ENCODE measurements at places on chromosomes 3 and 15. TPM values are rescaled to one million over a fixed set of nuclear protein-coding genes. Genes with fewer than 3 reads are reported as not detected.
A peak's percentile ranks its signal among the peaks of the same experiment; 100 is the strongest.

GRCh38 chr15:71844916-71845315, 34.6 kb downstream of the NR2E3 start:
- H3K4me1 ChIP-seq, result no peaks in the 10 kb centered on the region
- no peak overlapping the region for H3K27ac ChIP-seq
- peaks cover 13% of the 10 kb centered on the region for H3K36me3 ChIP-seq
- DNase-seq, result no peak
- no peaks in the 10 kb centered on the region for H3K27me3 ChIP-seq

GRCh38 chr3:135895106-135895733, 70.3 kb upstream of the PPP2R3A start:
- H3K27ac ChIP-seq, result peak overlapping the region; percentile 1
- no peaks in the 10 kb centered on the region for H3K36me3 ChIP-seq
- H3K4me1 ChIP-seq, result peaks cover 14% of the 10 kb centered on the region
- DNase-seq, result peak; percentile 59

- peak overlapping the region; percentile 95 for H3K27ac ChIP-seq
- peaks cover 13% of the 10 kb centered on the region for H3K36me3 ChIP-seq
- peaks cover 21% of the 10 kb centered on the region for H3K4me1 ChIP-seq
- H3K27me3 ChIP-seq, result no peaks in the 10 kb centered on the region
- no peak for DNase-seq
Measured at GRCh38 chr15:74906067-74906449, 593 bp downstream of the FAM219B start.

DNA sequence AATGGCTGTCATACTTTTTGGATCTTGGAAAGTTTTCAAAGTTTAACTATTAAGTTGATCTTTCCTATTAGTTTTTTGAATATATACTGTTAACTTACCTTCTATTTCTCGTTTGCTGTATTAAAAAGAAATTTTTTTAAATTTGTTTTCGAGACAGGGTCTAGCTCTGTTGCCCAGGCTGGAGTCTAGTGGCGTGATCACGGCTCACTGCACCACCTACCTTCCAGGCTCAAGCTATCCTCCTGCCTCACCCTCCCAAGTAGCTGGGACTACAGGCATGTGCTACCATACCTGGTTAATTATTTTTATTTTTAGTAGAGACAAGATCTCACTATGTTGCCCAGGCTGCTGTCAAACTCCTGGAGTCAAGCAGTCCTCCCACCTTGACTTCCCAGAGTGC, 4.6 kb downstream of the KNL1 start:
- no peaks in the 10 kb centered on the region for H3K27me3 ChIP-seq
- H3K4me3 ChIP-seq, result no peak overlapping the region
- H3K4me1 ChIP-seq, result peaks cover 7% of the 10 kb centered on the region
- no peak overlapping the region for H3K27ac ChIP-seq

DNA sequence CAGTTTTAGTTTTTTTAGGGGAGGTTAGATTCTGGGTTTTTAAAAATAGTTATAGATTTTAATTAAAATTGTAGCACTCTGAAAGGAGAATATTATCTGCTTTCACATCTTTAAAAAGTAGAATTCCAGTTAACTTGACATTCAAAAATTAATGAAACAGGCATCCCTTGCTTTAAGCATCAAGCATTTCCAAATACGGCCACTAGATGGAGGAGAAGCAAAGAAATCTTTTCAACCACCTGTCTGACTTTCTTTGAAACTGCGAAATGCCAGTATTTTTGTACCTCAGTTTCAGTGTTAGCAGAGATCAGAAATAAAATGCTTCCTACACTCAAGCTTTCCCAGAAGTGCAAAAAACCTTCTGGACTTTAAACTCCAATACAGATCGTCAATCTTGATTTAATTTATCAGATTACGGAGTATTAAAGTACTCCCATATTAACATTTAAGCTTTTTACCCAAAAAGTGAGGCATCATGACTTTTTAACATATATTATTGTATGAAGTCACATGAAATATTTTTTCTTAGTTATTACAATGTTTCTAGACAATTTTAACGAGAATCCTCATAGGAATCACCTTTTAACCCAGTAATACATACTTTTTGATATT, 153.3 kb downstream of the P3H2 start:
- no peaks in the 10 kb centered on the region for H3K36me3 ChIP-seq
- no peak overlapping the region for H3K4me3 ChIP-seq
- peaks cover 5% of the 10 kb centered on the region for H3K27me3 ChIP-seq
- peak; percentile 16 for DNase-seq
- no peaks in the 10 kb centered on the region for H3K4me1 ChIP-seq

DNA sequence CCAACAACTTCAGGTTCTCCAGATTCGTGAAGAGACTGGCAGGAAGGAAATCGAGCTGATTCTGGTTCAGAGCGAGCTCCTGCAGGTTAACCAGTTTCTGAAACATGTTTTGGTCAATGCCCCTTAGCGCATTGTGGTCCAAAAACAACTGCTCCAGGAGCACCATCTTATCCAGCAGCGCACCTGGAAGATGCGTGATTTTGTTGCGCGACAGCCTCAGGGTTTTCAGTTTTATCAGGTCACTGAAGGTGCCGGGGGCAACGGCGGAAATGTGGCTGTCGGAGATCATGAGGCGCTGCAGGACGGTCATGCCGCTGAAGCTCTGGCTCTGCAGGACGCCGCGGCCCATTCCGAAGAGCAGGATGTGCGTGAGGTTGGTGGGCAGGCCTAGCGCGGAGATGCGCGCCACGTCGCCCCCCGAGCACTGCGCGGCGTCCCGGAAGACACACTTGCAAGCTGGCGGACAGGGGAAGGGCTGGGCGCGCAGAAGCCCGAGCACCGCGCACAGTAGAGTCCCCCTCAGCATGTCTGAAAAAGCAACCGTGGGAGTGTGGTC, 1.2 kb downstream of the GP5 start:
- no peak for DNase-seq
- no peak overlapping the region for H3K4me3 ChIP-seq
- H3K36me3 ChIP-seq, result peaks cover 1% of the 10 kb centered on the region
- peaks cover 6% of the 10 kb centered on the region for H3K4me1 ChIP-seq
- no peak overlapping the region for H3K27ac ChIP-seq

DNA sequence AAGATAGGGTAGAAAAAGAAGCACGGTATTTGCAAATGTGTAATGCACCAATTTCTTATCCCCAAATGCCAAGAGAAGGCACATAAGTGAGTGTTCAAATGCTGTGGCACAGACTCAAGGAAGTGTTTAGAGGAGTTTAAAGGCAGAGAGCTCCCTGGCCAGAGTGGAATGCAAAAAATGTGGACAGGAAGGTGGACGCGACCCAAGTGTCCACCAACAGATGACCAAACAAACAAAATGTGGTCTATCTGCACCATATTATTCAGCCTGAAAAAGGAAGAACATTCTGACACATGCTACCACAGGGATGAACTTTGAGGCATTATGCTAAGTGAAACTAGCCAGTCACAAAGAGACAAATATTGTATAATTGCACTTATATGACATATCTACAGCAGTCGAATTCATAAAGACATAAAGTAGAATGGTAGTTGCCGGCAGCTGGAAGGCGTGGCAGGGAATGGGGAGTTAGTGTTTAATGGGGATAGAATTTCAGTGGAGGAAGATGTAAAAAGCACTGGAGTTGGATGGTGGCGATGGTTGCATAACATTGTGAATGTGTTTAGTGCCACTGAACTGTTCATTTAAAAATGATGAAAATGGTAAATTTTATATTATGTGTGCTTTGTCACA, 126.6 kb downstream of the SRGAP3 start:
- DNase-seq, result no peak
- peaks cover 15% of the 10 kb centered on the region for H3K4me1 ChIP-seq
- H3K4me3 ChIP-seq, result no peak overlapping the region
- no peak overlapping the region for H3K27ac ChIP-seq
- H3K36me3 ChIP-seq, result peaks cover 7% of the 10 kb centered on the region
- H3K27me3 ChIP-seq, result peaks cover 12% of the 10 kb centered on the region

DNA sequence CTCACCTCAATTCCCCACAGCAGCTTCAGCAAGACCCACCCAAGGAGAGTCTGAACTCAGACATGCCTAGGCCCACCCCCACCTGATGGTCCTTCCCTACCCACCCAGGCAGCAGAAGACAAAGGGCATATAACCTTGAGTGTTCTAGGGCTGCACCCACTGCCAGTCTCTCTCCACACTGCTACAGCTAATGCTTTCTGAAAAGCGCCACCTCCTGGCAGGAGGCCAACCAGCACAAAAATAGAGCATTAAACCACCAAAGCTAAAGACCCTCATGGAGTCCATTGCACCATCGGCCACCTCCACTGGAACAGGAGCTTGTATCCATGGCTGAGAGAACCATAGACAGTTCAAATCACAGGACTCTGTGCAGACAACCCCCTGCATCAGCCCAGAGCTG, 11.3 kb upstream of the RPL39L start:
- H3K4me3 ChIP-seq, result no peak overlapping the region
- H3K36me3 ChIP-seq, result peaks cover 4% of the 10 kb centered on the region
- H3K4me1 ChIP-seq, result no peaks in the 10 kb centered on the region

DNA sequence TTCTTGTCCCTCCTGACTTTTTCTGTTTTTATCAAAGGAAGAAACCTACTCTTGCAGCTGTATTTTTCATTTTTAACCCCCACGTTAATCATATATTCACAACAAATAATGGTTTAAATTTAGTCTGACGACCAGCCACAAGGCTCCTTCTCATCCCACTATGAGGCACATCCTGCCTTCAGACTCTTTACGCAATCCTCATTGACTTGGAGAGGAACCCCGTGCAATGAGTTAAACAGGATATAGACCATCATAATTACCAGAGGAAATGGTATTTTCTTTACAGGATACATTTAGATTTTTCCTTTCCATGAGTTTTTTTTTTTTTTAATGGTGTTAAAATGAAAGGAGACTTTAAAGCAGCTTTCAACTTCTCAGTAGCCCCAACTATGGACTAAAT, 68.5 kb downstream of the WWTR1 start:
- H3K27ac ChIP-seq, result no peak overlapping the region
- no peaks in the 10 kb centered on the region for H3K36me3 ChIP-seq
- H3K4me1 ChIP-seq, result peaks cover 4% of the 10 kb centered on the region
- H3K4me3 ChIP-seq, result no peak overlapping the region
- no peaks in the 10 kb centered on the region for H3K27me3 ChIP-seq

- no peaks in the 10 kb centered on the region for H3K36me3 ChIP-seq
- no peak overlapping the region for H3K4me3 ChIP-seq
- peaks cover 11% of the 10 kb centered on the region for H3K4me1 ChIP-seq
- DNase-seq, result no peak
- no peak overlapping the region for H3K27ac ChIP-seq
- H3K27me3 ChIP-seq, result no peaks in the 10 kb centered on the region
Measured at GRCh38 chr3:112390783-112391641, 58.1 kb downstream of the CD200 start.

GRCh38 chr3:46410669-46411068, 3.6 kb downstream of the CCRL2 start:
- no peak for DNase-seq
- no peak overlapping the region for H3K27ac ChIP-seq
- H3K36me3 ChIP-seq, result no peaks in the 10 kb centered on the region
- H3K4me1 ChIP-seq, result peaks cover 10% of the 10 kb centered on the region
- H3K27me3 ChIP-seq, result peaks cover 12% of the 10 kb centered on the region
- no peak overlapping the region for H3K4me3 ChIP-seq

GRCh38 chr3:130992344-130992743, 34.3 kb downstream of the ASTE1 start:
- peaks cover 10% of the 10 kb centered on the region for H3K36me3 ChIP-seq
- H3K27me3 ChIP-seq, result no peaks in the 10 kb centered on the region
- H3K4me1 ChIP-seq, result no peaks in the 10 kb centered on the region
- DNase-seq, result no peak
- H3K27ac ChIP-seq, result no peak overlapping the region

GRCh38 chr3:24373198-24373959, 121.3 kb downstream of the THRB start:
- DNase-seq, result no peak
- H3K27ac ChIP-seq, result peak overlapping the region; percentile 68
- H3K4me1 ChIP-seq, result peaks cover 25% of the 10 kb centered on the region
- no peaks in the 10 kb centered on the region for H3K27me3 ChIP-seq

DNA sequence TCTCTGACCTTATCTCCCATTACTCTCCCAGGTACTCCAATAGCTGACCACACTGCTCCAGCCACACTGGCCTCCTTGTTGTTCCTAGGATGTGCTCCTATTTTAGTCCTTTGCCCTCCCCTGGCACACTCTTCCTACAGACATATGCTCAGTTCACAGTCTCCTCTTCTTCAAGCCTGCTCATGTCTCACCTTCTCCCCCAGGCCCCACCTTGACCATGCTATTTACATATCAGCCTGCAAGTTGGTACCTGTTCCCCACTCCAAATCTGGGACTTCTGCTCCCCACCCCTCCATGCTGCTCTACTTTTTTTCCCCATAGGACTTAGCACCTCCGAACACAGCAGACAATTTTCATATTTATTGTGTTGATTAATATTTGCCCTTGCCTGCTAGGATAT, 84.9 kb upstream of the BCL6 start:
- no peak for DNase-seq
- H3K27ac ChIP-seq, result no peak overlapping the region
- H3K27me3 ChIP-seq, result no peaks in the 10 kb centered on the region
- H3K4me1 ChIP-seq, result peaks cover 16% of the 10 kb centered on the region

- H3K27me3 ChIP-seq, result no peaks in the 10 kb centered on the region
- no peak overlapping the region for H3K27ac ChIP-seq
- H3K36me3 ChIP-seq, result no peaks in the 10 kb centered on the region
- no peak for DNase-seq
- no peak overlapping the region for H3K4me3 ChIP-seq
Measured at GRCh38 chr3:151100076-151100475, 14.6 kb downstream of the MED12L start.

DNA sequence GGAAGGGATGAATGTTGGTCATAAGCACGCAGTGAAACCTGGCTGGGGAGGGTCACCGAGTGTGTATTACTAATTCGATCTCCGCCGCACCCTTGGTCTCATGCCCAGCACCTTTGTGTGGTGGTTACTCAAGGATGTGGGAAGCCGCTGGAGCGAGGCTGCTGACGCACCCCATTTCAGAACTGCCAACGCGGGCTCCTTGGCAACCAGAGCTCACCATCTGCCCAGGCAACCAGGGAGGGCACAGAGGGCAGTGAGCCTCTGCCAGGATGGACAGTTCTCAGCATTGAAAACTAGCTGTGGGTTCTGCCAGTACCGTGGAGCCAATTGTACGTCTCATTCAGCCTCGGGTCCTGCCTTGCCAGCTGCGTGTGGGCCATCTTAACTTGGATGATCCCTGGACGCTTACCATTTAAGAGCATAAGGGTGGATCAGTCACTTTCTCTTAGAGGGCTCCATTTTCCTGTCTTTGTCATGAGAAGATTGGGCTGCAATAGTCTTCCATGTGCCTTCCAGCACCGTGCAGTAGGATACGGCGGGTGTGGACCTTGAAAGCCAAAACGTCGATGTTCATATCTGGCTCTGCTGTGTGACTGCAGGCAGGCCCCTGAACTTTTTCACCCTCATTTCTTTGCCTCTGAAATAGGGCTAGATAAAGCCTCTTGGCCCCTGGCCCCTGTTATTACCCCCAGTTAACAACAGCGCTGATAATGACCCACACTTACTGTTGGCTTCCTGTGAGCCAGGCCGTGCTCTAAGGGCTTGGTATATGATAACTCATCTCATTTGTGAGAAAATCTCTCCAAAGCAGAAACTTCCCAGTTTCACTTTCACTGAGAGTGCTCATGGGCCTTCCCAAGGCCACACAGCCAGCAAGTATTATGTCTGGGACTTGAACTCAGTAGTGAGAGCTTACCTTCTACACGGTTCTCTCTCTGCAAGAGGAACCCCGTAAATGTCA, 238.8 kb downstream of the OPA1 start:
- H3K27ac ChIP-seq, result no peak overlapping the region
- DNase-seq, result no peak
- H3K27me3 ChIP-seq, result no peaks in the 10 kb centered on the region
- peaks cover 24% of the 10 kb centered on the region for H3K4me1 ChIP-seq

GABRR3 gene
- total RNA-seq, result not detected

FAIM gene
- 24.1 TPM for total RNA-seq

MYL3 gene
- total RNA-seq, result 0.33 TPM

UROC1 gene
- total RNA-seq, result not detected

CSTA gene
- not detected for total RNA-seq

GUCA1C gene
- total RNA-seq, result not detected
